GM19239 (cell line): ENCODE measurements at places on chromosomes 12 and 14.

GRCh38 chr12:68113644-68114043, 45.9 kb downstream of the IFNG start:
- DNase-seq = no peak

DNA sequence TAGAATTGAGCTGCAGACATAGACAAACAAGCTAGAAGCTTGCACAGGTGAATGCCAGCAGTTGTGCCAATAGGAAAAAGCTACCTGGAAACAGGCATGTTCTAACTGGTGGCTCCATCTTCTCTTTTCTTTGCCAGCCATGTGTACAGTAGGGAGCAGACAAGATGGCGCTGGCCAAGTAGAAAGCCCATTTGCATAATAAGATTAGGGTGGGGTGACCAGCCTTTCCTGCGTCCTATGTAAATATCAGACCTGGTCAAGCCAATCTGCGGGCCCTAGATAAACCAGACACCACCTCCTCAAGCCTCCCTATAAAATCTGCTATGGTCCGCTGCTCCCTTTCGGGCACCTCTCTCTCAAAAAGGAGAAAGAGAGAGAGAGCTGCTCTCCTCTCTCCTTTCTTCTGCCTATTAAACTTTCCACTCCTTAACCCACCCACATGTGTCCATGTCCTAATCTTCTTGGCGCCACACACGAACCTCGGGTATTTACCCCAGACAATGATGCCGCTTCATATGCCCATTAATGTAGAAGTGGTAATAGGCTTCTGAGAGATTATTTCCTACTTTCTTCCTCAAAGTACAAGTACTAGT, 201.0 kb downstream of the SLC25A21 start:
- no peak for DNase-seq

DNA sequence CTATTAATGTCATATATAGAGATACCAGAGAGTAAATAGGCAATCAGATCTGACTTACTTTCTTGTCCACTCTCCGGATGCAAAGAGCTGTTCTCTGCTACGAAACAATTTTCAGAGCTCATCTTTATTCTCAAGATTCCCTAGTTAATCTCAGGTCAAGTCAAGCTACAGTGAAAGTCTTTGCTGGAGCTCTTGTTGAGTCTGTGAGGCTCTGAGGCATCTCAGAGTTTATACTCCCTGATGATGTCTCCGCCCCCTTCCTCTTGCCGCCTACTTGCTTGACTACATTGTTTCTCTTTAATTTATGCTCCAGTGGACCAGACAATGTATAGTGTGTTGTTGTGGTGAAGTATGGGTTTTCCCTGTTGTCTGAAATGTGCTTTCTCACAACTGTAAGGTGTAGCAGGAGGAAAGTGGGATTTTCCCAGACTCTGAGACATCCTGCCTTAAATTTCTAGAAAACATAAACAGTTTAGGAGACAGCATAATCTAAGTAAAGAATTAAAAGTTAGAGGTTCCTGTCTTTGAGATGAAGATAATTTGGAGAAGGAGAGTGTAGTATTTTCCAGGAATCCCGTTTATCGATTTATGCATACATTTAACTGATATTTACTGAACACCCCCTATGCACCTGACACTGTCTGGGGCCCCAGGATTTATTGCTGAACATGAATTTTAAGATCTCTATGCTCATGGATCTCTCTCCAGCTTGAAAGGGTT, at the start of gene CD69:
Gene CD69 (minus strand): TSS at position 203 of the 720 bp plus-strand sequence. CDS start 81 bp downstream, at position 122.
- DNase-seq = no peak

- DNase-seq = no peak
Measured at GRCh38 chr12:43009846-43010240, 420.3 kb upstream of the PRICKLE1 start.

GRCh38 chr12:68867606-68868005, 59.6 kb downstream of the MDM2 start:
- DNase-seq = no peak

GRCh38 chr14:90213099-90213748, 43.1 kb upstream of the PSMC1 start:
- DNase-seq = no peak

GRCh38 chr14:39015964-39016577, 87.0 kb downstream of the SEC23A start:
- no peak for DNase-seq

DNA sequence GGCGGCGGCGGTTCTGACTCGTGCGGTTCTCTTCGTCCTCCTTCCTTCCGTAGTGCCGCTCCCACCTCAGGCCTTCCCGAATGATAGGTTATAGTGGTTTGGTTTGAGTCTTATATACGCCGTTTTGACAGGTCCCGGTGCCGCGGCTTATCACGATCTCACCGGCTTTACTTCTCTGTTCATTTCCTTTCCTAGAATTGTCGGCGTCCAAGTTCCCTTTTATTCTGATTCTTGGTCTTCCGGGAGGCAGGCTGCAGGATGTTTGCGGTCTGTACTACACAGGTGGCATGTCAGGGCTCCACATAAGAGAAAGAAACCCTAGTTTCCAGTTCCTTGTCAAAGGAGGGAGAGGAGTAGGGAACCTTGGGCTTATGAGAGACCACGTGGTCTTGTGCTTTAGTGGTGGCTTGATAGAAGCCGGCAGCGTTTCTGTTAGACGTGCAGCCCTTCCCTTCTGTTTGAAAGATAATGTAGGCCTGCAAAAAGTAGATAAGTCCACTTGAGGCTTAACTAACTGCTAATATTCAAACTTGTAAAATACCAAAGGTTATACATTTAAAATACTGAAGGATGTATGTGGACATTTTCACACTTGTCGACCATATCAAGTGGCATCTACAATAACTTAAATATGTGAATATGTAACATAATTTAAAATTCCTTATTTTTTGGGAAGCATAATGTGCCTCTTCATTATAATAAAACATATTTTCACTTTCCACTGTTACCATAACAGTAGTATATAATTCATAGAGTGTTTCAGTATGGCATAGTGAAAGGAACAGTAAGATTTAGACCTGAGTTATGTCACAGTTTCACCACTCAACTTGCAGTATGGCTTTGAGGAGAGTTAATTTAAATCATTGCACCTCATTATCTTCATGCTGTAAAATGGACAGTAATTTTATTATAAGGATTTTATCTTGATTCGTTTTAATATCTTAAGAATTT, 804 bp downstream of the USP15 start:
- DNase-seq = no peak

- DNase-seq = no peak
Measured at GRCh38 chr14:35879654-35880249, 53.6 kb downstream of the BRMS1L start.

DNA sequence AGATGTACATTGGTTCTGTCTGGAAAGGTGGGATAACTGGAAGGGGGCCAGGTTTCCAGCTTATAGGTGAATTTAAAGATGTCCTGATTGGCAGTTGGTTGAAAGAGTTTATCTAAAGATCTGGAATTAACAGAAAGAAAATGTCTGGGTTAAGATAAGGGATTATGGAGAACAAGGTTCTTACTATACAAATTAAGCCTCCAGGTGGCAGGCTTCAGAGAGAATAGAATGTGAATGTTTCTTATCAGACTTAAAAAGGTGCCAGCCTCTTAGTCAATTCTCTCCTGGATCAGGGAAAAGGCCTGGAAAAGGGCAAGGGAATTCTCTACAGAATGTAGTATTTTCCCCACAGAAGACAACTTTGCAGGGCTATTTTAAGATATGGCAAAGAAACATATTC, 53.1 kb downstream of the CNTN1 start:
- no peak for DNase-seq

- DNase-seq = no peak
Measured at GRCh38 chr12:46266869-46267574, 1.8 kb downstream of the SLC38A1 start.

GRCh38 chr14:55430024-55430690, 10.3 kb downstream of the TBPL2 start:
- no peak for DNase-seq

- no peak for DNase-seq
Measured at GRCh38 chr12:46071335-46071734, 81.0 kb upstream of the SCAF11 start.

- no peak for DNase-seq
Measured at GRCh38 chr12:66638666-66639065, 40.2 kb downstream of the GRIP1 start.

GRCh38 chr14:57526942-57527341, 33.3 kb upstream of the CCDC198 start:
- DNase-seq = no peak

GRCh38 chr12:119036878-119037825, 55.8 kb downstream of the SRRM4 start:
- peak; percentile 40 for DNase-seq

GRCh38 chr12:20150835-20151422, 217.4 kb upstream of the PDE3A start:
- DNase-seq = no peak

GRCh38 chr12:116006141-116006540, 271.4 kb downstream of the MED13L start:
- no peak for DNase-seq

GRCh38 chr14:93725002-93725582, 63.2 kb downstream of the PRIMA1 start:
- no peak for DNase-seq

- DNase-seq = no peak
Measured at GRCh38 chr14:70926235-70926830, 19.1 kb downstream of the PCNX1 start.

- DNase-seq = no peak
Measured at GRCh38 chr12:2288875-2289274, 236.1 kb downstream of the CACNA1C start.

GRCh38 chr14:62101189-62101588, 339.0 kb downstream of the SNAPC1 start:
- no peak for DNase-seq

DNA sequence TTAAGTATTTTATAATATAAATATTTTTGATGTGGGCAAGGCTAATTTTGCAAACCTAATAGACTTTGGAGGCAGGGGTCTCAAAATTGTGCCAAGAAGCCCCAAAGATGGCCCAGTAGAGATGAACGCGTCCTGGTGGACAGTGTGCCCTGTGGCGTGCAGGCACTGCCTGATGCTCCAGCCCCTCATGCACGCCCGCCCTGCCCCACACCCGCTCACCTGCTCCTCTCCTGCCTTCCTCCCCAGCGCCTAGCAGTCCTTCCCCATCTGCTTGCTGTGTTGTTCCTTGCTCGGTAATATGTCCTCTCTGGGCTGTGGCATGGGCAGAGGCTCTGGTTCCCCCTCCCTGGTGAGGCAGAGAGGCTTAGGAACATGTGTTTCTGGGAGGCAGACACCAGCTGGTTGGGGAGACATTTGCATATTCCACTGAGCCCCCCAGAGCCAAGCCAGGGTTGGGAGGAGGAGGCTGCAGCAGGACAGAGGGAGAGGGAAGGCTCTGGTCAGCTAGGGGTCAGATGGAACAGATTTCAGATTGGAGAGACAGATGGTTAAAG, 46.8 kb upstream of the GPATCH2L start:
- no peak for DNase-seq

DNA sequence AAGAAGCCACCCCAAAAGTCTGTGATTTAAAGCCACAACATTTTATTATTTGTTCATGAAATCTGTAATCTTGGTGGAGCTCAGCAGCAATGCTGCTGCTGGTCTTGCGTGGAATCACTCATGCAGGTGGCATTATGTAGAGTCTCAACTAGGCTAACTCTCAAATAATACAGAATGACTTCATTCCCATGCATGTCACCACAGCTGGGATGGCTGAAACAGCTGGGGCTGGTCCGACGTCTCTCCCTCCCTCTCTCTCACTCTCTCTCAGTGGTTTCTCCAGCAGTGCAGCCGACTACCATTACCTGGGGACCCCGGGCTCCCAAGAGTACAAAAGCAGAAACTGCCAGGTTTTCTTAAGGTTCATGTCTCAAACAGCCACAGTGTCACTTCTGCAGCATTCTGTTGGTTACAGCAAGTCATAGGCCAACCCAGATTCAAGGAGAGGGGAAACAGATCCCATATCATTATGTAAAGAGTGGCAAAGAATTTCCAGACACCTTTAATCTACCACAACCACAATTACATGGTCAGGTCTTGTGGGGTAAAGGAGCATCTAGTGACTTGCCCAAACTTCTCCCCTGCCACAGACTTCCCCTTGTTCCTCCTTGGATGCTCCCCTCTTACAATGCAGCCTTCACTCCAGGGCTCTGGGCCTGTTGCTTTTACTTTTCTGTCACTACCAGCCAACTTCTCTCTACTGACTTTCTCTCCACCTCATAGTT, 192.0 kb upstream of the HMGA2 start:
- no peak for DNase-seq

DNA sequence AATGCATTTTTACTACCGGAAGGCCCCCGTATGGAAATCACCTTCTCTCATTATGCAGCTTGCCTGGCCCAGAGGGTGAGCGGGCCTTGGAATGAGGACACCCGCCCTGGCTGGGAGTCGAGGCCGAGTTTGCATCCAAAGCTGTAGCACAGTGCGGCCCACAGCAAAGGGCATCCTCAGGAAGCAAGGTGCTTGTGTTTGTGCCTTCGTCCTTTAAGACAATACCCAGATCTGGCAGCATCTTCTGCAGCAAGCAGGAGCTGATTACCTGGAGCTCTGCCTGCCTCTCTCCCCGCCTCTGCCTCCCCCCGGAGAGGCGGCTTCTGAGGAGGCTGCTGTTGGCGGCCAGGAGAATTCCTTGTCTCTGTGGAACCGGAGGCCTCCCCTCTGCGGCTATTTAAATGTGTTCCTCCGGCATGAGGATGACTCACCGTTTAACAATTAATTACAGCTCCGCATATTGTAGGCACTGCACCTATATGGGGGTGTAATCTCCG, 145.3 kb downstream of the CACNA1C start:
- DNase-seq = no peak

GRCh38 chr14:88106377-88106776, 101.4 kb downstream of the GPR65 start:
- DNase-seq = no peak

GRCh38 chr14:100076133-100076532, 10.9 kb downstream of the EVL start:
- no peak for DNase-seq

- no peak for DNase-seq
Measured at GRCh38 chr14:31942166-31942841, 134.8 kb upstream of the ARHGAP5 start.
